Choroid plexus epithelial cell (primary cell): ENCODE measurements at places on chromosomes 12 and 14.
A peak's percentile ranks its signal among the peaks of the same experiment; 100 is the strongest.

DNA sequence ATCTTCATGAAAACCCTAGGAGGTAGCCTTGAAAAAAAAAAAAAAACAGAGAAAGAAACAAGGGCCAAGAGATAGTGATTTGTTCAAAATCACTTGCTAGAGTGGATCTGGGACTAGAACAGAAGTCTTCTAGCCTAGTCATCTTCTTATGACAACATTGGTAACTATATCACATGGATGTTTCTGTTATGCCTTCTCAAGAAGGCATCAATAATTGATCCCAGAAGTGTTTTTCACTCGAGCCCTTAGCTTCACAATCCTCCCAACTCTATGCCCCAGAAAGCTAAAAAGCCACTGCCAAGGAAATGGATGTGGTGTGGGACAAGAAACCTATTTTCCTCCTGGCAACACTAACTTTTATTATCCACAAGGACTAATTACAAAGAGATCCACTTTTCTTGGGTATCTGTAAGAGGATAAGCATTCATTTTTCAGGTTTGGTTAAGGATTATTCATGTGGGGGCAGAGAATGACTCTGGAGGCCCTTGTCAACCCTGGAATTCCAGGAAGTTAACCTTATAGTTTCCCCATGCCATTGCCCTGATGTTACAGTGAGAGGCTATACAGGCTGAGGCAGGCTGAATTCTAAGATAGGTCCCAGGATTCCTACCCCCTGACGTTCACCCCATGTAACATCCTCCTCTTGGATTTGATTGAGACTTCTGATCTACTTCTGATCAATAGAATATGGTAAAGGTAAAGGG lies 67.7 kb upstream of the CPM start:
- no peak for DNase-seq

DNA sequence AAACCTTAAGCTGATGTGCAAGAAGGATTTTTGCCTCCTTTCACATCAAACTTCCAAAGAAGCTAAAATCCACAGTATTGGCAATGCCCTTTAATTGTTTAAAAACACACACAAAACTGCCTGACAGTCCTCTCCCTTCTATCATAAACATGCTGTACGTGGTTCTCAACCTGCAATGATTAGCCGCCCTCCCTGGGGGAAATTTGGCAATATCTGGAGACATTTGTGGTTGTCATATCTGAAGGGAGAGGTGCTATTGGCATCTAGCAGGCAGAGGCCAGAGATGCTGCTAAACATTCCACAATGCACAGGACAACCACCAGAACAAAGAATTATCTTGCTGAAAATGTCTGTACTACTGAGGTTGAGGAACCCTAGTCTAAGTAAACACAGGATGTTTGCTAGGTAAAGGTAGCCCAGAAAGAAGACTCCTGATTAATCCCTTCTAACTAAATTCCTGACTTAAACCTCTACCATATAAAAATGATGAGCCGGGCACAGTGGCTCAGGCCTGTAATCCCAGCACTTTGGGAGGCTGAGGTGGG lies 1.2 kb downstream of the ACOT6 start:
- no peak for DNase-seq

DNA sequence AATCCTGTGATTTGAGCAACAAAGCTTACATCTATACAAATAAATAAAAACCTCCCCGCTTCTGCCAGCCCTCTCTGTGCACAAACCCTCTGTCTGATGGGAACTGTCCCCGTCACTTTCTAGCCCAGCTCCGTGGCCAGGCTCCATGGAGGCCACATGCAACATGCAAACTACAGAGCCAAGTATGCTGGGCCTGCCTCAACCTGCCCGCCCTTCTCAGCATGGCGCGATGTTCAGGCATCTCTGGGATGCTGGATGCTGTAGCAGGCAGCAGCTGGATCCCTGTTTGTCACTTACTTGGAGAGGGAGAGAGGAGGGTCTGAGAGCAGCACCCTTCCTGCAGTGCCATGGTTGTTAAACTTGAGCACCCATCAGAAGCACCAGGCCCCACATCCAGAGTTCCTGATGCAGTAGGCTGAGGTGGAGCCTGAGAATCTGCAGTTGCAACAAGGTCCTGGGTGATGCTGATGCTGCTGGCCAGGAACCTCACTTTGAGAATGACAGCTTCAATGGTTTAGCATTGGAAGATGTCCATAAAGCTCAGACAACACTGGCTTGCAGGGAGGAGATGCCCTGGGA lies 32.4 kb downstream of the CLMN start:
- DNase-seq: no peak

- no peak for DNase-seq
These were observed 2.1 kb downstream of the ACAD10 start for GRCh38 chr12:111687952-111688351.

GRCh38 chr14:34983148-34983760 lies 462 bp downstream of the SRP54 start:
- DNase-seq: no peak

DNA sequence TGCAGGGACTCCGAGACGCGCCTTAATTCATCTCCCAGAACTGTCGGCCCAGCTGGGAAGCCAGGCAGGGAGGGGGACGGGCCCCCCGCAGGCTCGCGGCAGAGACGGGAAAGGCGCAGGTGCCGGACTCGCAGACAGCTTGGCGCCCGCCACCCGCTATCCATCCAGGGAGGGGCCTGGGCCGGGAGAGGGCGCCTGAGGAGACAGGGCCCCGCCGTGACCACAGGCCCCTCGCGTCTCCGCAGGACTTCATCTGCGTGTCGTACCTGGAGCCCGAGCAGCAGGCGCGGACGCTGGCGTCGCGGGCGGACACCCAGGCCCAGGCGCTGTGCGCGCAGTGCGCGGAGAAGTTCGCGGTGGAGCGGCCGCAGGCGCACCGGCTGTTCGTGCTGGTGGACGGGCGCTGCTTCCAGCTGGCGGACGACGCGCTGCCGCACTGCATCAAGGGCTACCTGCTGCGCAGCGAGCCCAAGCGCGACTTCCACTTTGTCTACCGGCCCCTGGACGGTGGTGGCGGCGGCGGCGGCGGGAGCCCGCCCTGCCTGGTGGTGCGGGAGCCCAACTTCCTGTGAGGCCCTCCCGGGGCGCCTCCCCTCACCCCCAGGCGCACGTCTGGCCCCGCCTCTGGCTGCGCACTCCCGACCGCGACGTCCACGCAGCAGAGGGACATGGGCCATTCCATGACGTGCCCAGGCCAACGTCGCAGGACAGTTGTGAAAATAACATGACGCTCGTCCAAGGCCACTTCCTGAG lies 60.6 kb downstream of the LGMN start:
- DNase-seq: peak; percentile 47

GRCh38 chr12:29980304-29980703 lies 196.6 kb upstream of the TMTC1 start:
- DNase-seq: no peak

- DNase-seq: peak; percentile 22
These were observed 19.7 kb upstream of the YY1 start for GRCh38 chr14:100219126-100219785.

DNA sequence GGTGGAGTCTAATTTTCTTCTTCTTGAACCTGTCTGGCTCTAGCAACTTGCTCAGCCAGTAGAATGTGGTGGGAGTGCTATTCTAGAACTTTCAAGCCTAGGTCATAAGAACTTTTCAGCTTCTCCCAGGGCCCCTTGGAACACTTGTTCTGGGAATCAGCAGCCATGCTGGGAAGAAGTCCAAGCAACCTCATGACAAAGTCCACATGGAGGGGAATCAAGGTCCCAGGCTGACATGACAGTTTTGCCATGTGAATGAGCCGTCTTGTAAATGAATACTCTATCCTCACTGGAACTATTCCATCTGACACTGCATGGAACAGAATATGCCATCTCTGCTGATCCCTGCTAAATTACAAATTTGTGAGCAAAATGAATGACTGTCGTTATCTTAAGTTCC lies 214.2 kb upstream of the TBX3 start:
- DNase-seq: no peak

- DNase-seq: peak; percentile 81
These were observed 131.1 kb downstream of the CACNA1C start for GRCh38 chr12:2183556-2184541.

GRCh38 chr12:20120403-20120725 lies 248.0 kb upstream of the PDE3A start:
- DNase-seq: peak; percentile 63

- DNase-seq: no peak
These were observed 17.7 kb downstream of the GDF11 start for GRCh38 chr12:55760663-55761062.

GRCh38 chr12:6362403-6362802 lies 13.0 kb downstream of the SCNN1A start:
- no peak for DNase-seq

GRCh38 chr14:73759183-73759713 lies 45.1 kb upstream of the PNMA1 start:
- peak; percentile 69 for DNase-seq

- DNase-seq: no peak
These were observed 289.5 kb upstream of the FAR2 start for GRCh38 chr12:28859551-28859950.

DNA sequence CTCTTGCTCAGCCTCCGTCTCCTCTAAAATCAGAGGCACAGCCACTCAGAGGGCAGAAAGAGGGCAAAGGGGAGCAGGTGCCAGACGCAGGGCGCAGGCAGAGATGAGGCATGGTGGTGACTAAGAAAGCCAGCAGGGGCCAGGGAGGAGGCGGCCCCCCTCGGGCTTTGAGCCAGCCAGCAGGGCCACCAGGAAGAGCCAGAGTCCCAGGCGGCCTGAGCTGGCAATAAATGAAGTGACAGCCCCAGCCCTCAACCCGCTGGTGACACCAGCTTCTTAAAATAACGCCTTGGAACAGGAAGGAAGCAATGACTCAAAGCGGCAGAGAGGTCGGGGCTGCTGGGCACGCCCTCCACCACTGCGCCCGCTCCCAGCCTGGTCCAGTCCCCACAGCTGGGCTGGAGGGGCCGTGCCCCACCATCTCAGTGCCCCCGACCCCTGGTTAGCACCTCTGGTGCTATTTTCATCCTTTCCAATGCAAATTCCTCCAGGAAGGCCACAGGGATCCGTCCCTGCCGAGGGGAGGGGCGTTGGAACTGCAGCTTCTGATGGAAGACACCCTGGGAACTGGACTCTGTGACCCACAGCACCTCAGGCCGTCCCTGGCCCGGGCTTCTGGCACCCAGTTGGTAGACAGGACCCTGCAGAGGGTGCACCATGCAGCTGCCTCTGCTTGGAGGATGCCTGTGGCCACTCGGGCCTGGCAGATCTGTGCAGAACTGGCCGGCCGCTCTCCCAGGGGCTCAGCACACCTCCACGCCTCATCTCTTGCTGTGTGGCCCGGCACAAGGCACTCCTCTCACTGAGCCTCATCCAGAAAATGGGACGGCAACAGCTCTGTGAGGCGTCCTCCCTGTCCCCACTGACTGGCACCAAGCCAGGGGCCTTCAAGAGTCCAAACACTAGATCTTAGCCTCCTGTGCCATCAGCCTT lies 113.7 kb downstream of the NCOR2 start:
- peak; percentile 30 for DNase-seq

DNA sequence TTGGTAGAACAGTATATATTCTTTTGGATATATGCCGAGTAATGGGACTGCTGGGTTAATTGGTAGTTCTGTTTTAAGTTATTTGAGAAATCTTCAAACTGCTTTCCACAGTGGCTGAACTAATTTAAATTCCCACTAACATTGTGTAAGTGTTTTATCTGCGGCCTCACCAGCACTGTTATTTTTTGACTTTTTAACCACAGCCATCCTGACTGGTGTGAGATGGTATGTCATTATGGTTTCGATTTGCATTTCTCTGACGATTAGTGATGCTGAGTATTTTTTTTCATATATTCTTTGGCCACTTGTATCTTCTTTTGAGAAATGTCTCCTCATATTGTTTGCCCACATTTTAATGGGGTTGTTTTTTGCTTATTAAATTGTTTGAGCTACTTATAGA lies 357.4 kb downstream of the C12orf50 start:
- no peak for DNase-seq

DNA sequence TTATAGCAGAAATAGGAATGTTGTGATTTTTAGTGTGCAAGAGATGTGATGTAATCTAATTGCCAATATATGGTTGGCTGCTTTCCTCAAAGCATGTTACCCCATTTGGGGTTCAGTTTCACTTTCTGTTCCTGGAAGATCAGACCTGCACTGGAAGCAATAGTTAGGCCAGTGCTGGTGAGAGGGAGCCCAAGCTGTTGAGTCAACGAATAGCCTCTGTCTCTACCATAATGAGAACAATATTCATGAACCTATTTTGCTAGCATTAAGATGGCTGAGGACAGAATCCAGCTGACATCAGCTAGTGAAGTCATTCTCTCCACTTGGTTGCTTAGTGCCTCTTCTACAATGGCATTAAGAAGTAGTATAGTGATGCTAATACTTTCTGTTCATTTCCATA lies 379.9 kb upstream of the DCN start:
- no peak for DNase-seq

GRCh38 chr12:6813363-6813762 lies 8.3 kb upstream of the GPR162 start:
- DNase-seq: no peak

- peak; percentile 86 for DNase-seq
These were observed 54.0 kb downstream of the ZNF641 start for GRCh38 chr12:48296586-48297282.

- no peak for DNase-seq
These were observed 199.9 kb upstream of the RTL1 start for GRCh38 chr14:101103321-101103901.

GRCh38 chr12:103560604-103561101 lies 26.4 kb upstream of the STAB2 start:
- DNase-seq: peak; percentile 93

DNA sequence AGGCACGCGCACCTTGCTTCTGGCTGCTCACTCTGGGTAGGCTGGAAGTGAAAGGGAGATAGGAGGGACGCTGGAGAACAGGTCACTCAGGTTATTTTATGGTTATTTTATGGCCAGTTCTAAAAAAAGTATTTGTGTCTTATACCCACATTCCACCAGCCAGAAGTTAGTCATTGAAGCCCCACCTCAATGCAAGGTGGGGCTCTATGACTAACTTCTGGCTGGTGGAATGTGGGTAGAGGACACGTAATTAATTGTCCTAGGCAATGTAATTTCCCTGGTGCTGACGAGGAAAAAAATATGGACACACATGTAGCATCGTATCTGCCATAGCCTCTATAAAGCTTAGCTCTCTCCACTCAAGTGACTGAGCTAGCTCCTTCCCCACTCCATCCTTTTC lies 104.9 kb downstream of the PDZRN4 start:
- DNase-seq: no peak

DNA sequence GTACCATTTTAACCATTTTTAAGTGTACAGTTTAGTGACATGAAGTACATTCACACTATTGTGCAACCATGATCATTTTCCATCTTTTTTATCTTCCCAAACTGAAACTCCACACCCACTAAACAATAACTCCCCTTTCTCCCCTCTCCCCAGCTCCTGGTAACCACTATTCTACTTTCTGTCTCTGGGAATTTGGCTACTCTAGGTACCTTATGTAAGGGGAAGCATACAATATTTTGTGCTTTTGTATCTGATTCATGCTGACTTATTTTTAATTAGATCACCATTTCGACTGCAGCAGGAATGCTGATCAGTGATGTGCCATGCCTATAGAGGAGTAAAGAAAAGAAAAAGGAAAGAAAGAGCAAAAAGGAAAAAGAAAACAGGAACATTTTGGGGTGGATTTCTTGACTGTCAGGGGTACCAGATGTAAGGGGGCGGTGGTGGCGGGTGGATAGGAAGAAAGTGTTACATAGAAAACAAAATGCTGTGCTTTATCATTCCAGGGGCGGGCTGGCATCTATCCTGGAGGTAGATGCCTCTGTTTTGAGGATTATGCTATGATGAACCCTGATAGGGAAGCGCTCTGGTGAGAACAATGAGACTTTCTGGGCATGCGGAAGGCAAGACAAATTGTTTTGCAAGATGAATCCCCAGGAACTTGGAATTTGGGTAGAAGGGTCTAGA lies 45.2 kb upstream of the CTDSP2 start:
- no peak for DNase-seq
